ENCODE measurements at places on chromosomes 12 and 14.

DNA sequence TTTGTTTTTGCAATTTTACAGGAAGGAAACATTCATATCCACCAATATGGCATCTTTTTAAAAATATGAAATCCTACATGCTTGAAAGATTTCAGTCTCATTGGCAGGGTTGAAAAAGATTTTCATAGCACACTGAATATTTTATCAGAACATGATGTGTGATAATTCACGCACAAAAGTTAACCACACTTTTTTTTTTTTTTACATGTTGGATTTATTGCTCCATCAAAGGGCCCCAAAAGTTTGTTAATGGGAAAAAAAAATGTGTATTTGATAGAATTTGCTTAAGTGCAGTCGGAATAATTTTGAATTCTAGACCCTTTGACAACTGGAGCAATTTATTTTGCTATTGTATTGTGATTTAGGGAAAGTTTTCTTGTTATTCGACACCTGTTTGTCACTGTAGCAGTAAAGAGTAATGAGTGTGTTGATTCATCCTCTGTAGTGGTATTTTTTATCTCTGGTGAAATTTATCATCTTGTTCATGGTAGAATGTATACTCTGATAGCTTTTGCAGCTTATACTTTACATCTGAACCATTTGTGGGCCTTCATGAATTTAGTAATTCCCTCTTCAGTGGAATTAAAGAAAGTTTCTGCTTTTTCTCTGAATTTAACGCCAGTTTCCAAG lies 1.1 kb downstream of the EML1 start:
- DNase-seq, result no peak

DNA sequence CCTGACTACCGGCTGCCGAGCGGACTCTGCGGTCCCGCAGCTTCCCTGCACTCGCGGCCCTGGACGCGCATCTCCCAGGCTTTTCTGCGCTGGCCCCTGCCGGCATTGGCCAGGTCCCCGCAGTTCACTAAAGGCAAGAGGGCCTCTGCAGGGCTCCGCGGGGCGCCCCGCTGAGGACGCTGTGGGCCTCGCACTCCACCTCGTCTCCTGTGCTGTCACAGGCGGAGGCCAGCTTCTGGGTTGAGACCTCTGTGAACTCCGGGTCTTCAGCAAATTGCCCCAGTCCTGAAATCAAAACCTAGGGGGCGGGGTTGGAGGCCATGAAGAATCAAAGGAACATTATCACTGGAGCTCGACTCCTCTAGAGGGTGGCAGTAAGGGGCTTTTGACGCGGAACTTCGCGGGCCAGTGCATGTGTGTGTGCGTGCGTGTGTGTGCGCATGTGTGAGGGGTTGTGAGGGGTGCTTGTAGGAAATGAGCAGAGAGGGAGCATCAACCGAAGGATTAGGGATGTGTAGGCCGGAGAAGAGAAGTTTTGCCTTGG lies 68.5 kb upstream of the CAPRIN2 start:
- peak; percentile 17 for DNase-seq

DNA sequence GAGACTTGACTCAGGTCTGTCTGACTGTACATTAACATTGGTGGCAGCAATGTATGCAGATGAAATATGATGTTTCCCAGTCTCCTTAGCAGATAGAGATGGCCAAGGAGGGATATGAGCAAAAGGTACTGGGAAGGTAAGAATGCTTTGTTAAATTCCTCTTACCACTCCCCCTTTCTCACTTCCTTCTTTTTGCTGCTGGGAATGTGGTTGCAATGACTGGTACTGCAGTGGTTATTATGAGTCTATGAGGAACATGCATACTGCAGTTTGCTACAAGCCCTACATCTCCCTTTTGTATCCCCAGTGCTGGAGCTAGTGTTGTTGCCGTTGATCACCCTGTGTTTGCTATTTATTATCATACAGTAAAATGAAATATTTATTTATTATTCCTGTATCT lies 35.9 kb downstream of the ALDH1L2 start:
- no peak for DNase-seq

DNA sequence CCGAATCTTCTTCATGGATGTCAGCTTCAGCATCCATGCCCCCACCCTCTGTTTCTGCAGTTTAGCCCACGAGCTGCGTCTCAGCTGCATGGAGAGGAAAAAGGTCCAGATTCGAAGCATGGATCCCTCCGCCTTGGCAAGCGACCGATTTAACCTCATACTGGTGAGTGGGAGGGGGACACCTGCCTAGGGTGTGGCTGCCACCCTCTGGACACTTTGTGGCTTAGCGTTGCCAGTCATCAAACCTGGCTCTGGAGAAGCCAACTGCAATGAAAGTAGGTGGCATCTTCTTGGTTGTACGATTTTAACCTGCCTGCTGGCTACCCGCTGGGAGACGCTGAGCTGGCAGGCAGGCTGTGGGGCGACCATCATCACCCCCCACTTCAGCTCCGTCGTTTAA lies 16.7 kb downstream of the DCAF4 start:
- no peak for DNase-seq

GRCh38 chr14:87066221-87066817 lies 926.7 kb downstream of the GALC start:
- DNase-seq, result no peak

- DNase-seq, result no peak
Measured at GRCh38 chr14:73283608-73284379, 46.5 kb downstream of the PAPLN start.

DNA sequence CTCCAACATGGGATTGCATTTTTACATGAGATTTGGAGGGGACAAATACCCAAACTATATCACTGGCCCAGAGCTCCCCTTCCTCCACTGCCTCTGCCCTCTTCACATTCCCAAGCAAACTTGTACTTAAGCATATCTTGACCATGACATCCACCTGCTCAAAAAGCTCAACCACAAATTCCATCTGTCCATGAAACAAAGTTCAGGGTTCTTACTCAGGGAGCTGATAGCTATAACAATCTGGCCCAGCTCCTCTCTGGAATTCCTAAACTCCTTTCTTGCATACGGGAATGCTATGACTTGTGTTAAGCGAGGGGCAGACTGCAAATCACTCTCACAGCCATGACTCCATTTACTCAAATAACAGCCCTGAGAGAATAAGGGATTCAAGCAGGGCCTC lies 152.1 kb downstream of the GALC start:
- DNase-seq, result no peak

GRCh38 chr14:54639611-54640010 lies 72.7 kb downstream of the SAMD4A start:
- DNase-seq, result no peak

GRCh38 chr12:72141381-72141780 lies 130.8 kb upstream of the TRHDE start:
- no peak for DNase-seq

DNA sequence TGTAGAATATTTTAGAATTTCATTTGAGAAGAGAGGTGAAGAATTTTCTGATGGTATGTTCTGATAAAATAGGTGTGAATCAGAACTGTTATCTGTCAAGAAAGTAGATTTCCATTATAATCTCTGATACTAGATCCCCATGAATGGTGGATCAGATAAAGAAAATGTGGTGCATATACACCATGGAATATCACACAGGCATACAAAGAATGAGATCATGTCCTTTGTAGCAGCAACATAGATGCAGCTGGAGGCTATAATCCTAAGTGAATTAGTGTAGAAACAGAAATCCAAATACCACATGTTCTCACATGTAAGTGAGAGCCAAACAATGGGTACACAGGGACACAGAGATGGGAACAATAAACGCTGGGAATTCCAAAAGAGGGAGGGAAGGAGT lies 372.0 kb upstream of the ATP2B1 start:
- no peak for DNase-seq

GRCh38 chr12:74515849-74516248 lies 21.8 kb upstream of the ATXN7L3B start:
- DNase-seq, result no peak

DNA sequence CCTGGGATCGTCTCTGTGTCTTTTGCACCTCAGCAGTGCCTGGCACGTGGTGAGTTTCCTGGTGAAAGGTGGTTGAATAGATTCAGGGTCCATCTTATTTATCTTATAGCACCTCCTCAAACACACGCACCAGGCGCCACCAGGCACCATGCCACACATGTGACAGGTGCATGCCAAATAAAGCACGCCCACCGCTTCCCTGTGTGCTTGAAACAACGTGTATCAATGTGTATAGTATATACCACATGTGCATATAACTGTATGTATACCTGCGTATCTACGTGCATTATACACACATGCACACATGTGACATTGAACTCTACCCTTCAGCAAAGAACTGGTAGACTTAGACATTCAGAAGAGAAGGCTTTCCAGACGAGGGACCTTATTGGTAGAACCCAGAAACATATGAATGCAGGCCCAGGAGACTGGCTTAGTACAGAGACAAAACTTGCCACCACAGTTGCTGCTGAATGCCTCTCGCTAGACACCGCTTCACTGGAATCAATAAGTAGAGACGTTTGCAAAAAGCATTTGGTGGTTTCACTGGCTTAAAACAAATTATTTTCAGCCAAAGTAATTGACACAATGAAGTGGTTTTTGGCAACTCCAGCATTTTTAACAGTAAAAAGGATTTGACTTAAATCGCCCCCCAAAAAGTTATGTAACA lies 10.0 kb downstream of the EML1 start:
- no peak for DNase-seq

GRCh38 chr12:118633071-118633470 lies 256.7 kb downstream of the SUDS3 start:
- DNase-seq, result no peak

DNA sequence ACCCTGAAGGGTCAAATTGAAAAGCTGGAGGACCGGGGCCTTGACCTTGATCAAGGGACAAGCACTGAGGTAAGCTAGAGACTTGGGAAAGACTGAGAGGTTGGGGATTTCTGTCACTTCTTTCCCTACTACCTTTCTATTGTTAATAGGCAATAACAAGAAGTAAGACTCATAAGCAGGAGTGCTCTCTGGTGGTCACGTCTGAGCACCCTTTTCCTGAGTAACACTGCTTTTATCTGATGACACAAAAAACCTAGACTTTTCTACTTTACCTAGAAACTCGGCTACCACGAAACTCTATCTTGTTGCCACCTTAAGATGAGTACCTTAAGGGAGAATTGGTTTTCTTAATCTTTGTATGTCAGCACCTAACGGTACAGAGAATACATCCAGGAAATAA lies 35.5 kb upstream of the PPFIBP1 start:
- no peak for DNase-seq

DNA sequence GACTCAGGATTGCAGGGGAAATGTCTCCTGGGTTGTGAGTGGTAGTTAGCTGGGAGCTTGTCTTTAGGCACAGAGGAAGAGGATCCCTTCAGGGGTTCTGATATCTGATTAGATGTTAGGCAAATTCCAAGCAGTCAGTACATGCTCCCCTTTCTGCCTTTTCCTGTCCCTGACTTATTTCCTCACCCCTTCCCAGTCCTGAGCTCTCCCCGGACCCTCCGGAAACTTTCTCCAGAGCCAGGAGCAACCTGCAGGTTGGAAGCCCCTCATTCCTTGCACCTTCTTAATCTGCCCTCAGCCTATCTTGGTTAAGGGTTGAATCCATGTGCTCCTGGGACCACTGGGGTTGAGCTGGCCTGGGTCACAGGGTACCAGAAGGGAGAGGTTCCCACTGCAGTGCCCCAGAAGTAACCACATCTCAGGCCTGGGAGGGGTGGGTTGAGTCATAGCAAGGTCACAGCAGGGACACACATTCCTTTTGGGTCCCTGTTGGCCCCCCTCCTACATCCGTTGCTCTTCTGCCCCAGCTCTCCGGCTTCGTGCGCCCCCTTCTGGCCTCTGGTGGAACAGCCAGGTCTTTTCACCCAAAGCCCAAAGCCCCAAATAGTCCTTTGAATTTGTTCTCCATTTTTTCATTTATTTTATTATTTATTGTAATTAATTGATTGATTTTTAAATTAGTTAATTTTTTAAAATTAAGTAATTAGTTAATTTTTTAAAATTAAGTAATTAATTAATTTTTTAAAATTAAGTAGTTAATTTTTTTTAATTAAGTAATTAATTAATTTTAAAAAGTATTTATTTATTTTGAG lies 1.8 kb downstream of the IGFBP6 start:
- peak; percentile 90 for DNase-seq

GRCh38 chr12:105485921-105486320 lies 155.4 kb downstream of the C12orf75 start:
- no peak for DNase-seq

GRCh38 chr12:913919-914698 lies 35.4 kb downstream of the RAD52 start:
- DNase-seq, result no peak

GRCh38 chr12:12891881-12892355 lies 556 bp downstream of the GPRC5A start:
- no peak for DNase-seq

- DNase-seq, result no peak
Measured at GRCh38 chr12:65098364-65098763, 22.7 kb downstream of the WIF1 start.

DNA sequence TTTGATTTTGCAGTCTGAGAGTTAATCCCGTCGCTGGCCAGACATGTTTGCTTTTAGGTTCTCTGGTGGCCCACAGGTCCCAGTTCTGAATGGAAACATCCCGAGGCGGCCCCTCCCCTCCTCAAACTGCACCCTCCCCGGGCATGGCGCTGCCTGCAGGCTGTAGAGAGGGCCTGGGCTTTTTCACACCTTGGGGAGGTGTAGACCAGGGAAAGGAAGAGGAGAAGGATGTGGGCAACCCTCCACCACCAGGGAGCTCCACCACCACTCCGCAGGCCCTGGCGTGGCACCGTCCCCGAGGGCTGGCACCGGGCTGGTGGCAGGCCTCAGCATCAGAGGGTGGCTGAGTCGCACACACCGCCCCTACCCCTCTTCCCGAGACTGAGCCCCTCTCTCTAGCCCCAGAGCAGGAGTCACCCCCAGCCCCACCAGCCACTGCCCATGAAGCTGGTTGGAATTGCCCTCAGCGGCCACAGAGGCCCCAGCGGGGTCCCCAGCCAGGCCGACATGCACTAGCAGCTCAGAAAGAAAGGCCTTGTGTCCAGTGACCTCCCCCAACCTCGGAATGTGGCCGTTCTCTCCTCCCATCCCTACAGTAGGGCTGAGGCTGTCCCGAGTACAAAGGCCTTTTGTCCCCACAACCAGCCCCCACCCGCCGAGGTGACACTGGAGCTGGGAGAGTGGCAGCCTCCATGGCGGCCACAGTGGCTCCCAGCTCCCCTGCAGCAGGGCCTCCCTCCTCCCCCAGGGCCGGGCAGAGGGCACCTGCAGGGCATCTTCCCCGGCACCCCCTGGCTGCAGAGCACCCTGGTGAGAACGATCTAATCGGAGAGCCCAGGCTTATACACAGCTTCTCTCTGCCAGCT lies 23.5 kb upstream of the INF2 start:
- DNase-seq, result peak; percentile 38
